ENCODE measurements at places on chromosomes 1 and 21.

GRCh38 chr1:76949503-76949902 lies 82.2 kb downstream of the ST6GALNAC5 start:
- no peak for DNase-seq

DNA sequence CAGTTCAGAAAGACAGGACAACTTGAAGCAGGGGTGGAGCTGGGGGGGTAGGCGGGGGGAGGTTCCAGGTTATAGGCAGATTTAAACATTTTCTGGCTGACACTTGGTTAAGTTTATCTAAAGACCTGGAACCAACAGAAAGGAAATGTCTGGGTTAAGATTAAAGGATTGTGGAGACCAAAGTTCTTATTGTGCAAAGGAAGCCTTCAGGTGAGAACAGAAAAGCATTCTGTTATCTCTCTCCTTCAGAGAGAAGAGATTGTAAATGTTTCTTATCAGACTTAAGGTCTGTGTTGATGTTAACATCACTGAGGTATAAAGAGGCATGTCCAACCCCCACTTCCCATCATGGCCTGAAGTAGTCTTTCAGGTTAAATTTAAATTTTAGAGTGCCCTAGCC lies 3.7 kb upstream of the ACADM start:
- no peak for DNase-seq

GRCh38 chr1:98211271-98211845 lies 290.5 kb upstream of the DPYD start:
- no peak for DNase-seq

DNA sequence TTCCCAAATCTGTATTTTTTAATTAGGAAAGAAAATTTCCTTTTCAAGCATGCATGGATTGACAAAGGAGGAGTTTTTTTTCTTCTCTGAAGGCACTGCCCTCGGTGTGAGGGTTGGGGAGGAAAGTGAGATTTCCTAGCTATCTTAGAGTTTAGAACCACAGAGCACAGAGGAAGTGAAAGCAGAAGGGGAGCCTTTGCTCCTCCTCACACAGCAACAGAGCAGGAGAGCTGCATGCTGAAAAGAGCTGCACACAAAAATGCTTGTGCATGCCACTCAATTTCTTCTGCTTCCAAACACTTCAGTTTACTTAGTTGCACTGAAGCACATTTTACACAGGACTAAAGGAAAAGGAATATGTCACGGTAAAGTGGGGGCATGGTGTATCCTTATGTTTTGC lies 308.1 kb downstream of the GPATCH2 start:
- DNase-seq, result no peak

- DNase-seq, result no peak
These were observed 29.1 kb downstream of the TTC39A start for GRCh38 chr1:51301152-51301843.

- no peak for DNase-seq
These were observed 90.7 kb downstream of the GPR88 start for GRCh38 chr1:100628631-100629081.
